Tongue (tissue), 3 donors: ENCODE measurements at places on chromosomes 3 and 15. TPM values are rescaled to one million over a fixed set of nuclear protein-coding genes. Genes with fewer than 3 reads are reported as not detected.

GUCA1C gene
- total RNA-seq, result not detected

GP5 gene
- total RNA-seq, result 0.21 TPM

RASA2 gene
- total RNA-seq, result 15.5 TPM

GRK7 gene
- not detected for total RNA-seq

TM6SF1 gene
- 6.3 TPM for total RNA-seq

DNA sequence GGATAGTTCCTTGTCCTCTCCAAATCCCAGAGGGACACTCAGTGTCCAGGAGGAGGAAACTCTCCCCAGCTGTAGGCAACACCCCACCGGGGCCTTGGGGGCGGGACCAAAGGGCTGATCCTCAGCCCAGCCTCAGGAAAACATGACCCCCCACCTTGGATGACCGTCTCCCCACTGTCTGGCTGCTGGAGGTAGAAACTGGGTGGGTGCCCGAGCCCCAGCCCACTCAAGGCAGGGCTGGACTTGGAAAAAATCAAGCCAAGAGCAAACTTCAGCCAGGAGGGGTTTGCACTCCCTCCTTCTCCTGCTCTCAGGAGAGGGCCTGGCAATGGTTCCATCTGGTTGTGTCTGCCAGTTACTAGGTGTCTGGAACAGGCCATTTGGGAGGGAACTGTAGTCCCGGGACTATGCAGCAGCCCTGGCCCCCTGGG lies 3.6 kb upstream of the RASL12 start:
- no peak for DNase-seq

DNA sequence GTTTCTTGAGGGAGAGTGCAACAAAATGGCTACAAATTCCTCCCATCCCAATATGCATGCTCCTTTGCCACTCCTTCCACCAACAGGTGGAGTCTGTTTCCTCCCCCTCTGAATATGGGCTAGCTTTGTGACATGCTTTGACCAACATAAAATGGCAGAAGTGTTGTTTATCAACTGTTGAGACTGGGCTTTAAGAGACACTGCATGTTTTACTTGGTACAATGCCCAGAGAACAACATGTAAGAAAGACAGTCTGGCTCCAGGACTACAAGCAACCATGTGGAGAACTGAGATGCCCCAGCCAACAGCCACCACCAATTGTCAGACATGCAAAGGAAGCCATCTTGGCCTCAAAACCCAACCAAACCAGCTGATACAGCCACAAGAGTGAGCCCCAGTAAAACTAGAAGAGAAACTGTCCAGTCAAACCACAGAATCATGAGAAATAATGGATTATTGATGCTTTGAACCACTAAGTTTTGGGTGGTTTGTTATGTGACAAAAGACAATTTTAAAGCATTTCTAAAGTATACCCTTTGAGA lies 40.5 kb downstream of the NUDT16 start:
- DNase-seq, result no peak

- DNase-seq, result no peak
Observed at GRCh38 chr15:63532307-63532744, 27.9 kb downstream of the USP3 start.

GRCh38 chr3:12442654-12443501 lies 41.4 kb upstream of the TSEN2 start:
- DNase-seq, result no peak

DNA sequence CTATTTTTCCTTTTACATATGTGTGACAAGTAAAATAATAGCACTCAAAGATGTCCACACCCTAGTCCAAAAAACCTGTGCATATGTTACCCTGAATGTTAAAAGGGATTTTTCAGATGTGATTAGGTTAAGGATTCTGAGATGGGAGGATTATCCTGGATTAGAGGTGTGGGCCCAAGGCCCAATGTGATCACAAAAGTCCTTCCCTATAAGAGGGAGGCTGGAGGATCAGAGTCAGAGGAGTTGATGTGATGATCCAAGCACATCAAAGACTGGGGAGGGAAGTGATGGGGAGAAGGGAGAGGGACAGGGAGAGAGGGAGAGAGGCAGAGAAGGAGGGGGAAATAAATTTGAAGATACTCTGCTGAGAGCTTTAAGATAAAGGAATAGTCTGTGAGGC lies 512.6 kb downstream of the PLOD2 start:
- DNase-seq, result no peak

DNA sequence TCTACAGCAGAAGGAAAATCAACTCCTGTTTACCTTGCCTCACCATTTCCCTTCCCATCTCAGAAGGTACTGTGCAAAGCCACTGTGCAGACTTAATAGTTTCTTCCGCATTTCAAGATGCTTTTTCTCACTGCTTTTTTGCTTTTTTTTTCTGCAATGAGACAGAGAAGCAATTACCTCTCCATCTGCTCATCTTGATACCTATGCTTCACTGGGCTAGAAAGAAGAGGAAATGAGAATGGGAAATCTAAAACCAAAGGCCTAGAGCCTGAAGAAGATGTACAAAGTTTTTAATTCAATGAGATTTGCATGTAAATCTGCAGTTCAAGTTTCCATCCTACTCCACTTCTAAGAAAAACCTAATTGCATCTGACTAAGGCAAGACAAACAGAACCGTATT lies 238.1 kb upstream of the SETMAR start:
- no peak for DNase-seq

DNA sequence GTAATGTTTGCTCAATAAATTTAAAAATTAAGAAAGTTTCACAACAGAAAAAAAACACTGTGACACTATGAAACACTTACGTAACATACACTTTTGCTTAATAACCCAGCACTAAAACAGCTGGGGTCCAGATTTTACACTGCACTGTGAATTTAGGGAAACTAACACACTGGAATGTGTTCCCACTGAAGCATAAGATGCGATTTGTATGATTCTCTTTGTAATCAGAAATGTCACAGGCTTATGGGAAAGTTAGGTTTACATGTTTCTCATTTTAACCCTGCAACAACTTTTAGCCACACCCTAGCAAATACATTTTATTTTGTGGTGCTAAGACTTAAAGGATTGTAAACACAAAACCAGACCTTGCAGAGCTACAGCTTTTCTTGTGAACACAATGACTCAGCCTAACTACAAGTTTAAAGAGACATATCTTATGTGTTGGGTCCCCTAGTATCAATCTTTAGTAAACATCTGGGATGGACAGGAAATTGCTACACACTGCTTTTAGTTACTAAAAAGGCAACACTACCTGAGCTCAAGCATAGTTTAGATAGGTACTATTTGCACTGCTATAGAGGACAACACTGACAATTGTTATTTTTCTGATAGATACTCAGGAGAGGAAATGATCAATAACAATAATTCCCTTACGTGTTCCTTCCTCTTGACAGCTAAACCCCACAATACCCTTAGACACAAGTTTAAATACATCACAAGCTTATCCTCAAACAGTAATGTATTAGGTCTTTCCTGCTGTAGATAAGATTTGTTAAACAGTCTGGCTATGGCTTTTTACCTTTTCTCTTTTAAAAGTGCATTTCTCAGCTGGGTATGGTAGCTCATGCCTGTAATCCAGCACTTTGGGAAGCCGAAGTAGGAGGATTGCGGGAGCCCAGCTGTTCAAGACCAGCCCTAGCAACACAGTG lies 3.8 kb downstream of the PLD1 start:
- peak; percentile 80 for DNase-seq

- DNase-seq, result peak; percentile 7
Observed at GRCh38 chr3:165641569-165642310, 195.5 kb downstream of the BCHE start.

GRCh38 chr3:28575746-28576613 lies 227.4 kb upstream of the AZI2 start:
- DNase-seq, result peak; percentile 63

- peak; percentile 75 for DNase-seq
Observed at GRCh38 chr15:63752075-63752684, 81.6 kb downstream of the HERC1 start.

GRCh38 chr3:124895756-124896155 lies 8.6 kb upstream of the ITGB5 start:
- peak; percentile 30 for DNase-seq

DNA sequence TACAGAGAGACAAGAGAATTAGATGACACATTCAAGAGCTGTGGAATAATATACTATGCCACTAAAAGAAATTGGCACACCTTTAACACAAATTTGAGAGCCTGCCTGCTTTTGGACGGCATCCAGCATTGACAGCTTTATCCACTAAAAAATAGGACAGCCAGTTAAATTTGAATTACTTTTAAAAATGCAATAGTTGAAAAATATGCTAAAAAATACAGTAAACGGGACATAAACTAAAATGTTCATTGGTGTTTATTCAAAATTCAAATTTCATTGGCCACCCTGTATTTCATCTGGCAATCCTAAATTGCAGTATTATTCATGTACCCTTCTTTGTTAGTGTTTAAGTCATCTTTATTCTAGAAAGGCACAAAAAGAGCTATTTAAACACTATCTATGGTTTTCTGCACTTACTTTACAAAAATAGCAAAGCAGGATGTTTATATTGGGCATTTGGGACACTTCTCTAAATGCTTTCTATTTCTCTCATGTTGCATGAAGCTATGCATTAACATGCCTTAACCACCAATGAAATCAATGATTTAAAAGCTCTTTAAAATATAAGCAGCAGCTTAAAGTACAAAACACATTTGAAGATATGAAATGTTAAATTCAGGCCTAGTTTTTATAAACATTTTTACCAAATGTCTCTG lies 160.1 kb downstream of the NEK10 start:
- DNase-seq, result no peak
